ENCODE measurements at places on chromosomes 2 and 18. TPM values are rescaled to one million over a fixed set of nuclear protein-coding genes. Genes with fewer than 3 reads are reported as not detected.

GRCh38 chr2:102111823-102112222 is 30.7 kb upstream of the IL1R1 start:
- DNase-seq, result peak; percentile 53
- H3K4me3 ChIP-seq, result no peak overlapping the region
- H3K27me3 ChIP-seq, result no peaks in the 10 kb centered on the region
- peaks cover 32% of the 10 kb centered on the region for H3K4me1 ChIP-seq
- H3K36me3 ChIP-seq, result no peaks in the 10 kb centered on the region

The TSGA10 gene
- 3.9 TPM for total RNA-seq

DNA sequence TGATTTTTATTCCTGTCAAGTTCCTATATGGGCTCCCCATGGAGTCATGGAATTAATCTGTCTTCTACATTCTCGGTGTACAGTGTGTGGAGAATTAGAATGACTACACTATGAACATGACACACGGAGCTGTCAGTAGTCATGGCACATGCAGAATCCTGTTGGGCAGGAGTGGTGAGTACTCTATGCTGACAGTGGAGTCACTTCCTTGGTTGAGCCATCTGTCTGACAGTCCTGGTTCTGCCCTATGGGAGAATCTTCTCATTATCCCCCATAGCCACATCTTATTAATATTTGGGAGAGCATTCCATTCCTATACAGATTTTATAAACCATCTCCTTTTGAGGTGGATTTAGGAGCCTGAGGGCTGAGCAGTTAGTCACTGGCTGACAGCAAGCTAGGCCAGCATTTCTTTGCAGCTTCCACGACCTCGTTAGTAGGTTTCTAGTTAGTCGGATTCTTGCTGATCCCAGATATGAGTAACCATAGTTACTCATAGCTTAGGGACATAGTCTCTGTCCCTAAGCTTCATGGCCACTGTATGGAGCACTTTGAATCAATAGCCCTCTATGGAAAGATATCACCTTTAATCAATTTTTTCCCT is 90.6 kb downstream of the MDH1 start:
- no peaks in the 10 kb centered on the region for H3K27me3 ChIP-seq
- no peak overlapping the region for H3K27ac ChIP-seq
- H3K4me1 ChIP-seq, result no peaks in the 10 kb centered on the region
- H3K4me3 ChIP-seq, result no peak overlapping the region
- DNase-seq, result no peak

GRCh38 chr2:179565807-179566206 is 295.6 kb downstream of the ZNF385B start:
- no peaks in the 10 kb centered on the region for H3K36me3 ChIP-seq
- no peak overlapping the region for H3K27ac ChIP-seq
- H3K4me1 ChIP-seq, result no peaks in the 10 kb centered on the region
- no peak overlapping the region for H3K4me3 ChIP-seq
- DNase-seq, result no peak

GRCh38 chr2:24739354-24740025 is 53.7 kb downstream of the PTRHD1 start:
- no peaks in the 10 kb centered on the region for H3K4me1 ChIP-seq
- H3K27ac ChIP-seq, result no peak overlapping the region
- H3K4me3 ChIP-seq, result no peak overlapping the region
- DNase-seq, result no peak
- peaks cover 3% of the 10 kb centered on the region for H3K36me3 ChIP-seq
- no peaks in the 10 kb centered on the region for H3K27me3 ChIP-seq

- DNase-seq, result no peak
- H3K4me3 ChIP-seq, result no peak overlapping the region
- H3K27ac ChIP-seq, result no peak overlapping the region
- peaks cover 10% of the 10 kb centered on the region for H3K4me1 ChIP-seq
- no peaks in the 10 kb centered on the region for H3K27me3 ChIP-seq
Measured at GRCh38 chr18:45102863-45103262, 422.2 kb downstream of the SETBP1 start.

The CYP27C1 gene
- total RNA-seq, result 5.7 TPM

The SP140 gene
- total RNA-seq, result 14.1 TPM

The ABCA12 gene
- 4.4 TPM for total RNA-seq

- no peaks in the 10 kb centered on the region for H3K36me3 ChIP-seq
- H3K27ac ChIP-seq, result no peak overlapping the region
- peaks cover 8% of the 10 kb centered on the region for H3K27me3 ChIP-seq
- peaks cover 7% of the 10 kb centered on the region for H3K4me1 ChIP-seq
- DNase-seq, result no peak
- no peak overlapping the region for H3K4me3 ChIP-seq
Measured at GRCh38 chr2:111716905-111717775, 166.9 kb downstream of the ANAPC1 start.

The FIGN gene
- total RNA-seq, result 30.3 TPM

The KCNF1 gene
- total RNA-seq, result 1.6 TPM

GRCh38 chr2:2014251-2014771 is 270.0 kb upstream of the PXDN start:
- no peak overlapping the region for H3K4me3 ChIP-seq
- peak overlapping the region; percentile 59 for H3K27ac ChIP-seq
- peaks cover 2% of the 10 kb centered on the region for H3K27me3 ChIP-seq
- H3K36me3 ChIP-seq, result no peaks in the 10 kb centered on the region
- peaks cover 40% of the 10 kb centered on the region for H3K4me1 ChIP-seq

GRCh38 chr2:224816816-224817215 is 100.7 kb upstream of the CCDC195 start:
- peaks cover 11% of the 10 kb centered on the region for H3K4me1 ChIP-seq
- H3K27me3 ChIP-seq, result no peaks in the 10 kb centered on the region

The RAB6C gene
- total RNA-seq, result 0.14 TPM

DNA sequence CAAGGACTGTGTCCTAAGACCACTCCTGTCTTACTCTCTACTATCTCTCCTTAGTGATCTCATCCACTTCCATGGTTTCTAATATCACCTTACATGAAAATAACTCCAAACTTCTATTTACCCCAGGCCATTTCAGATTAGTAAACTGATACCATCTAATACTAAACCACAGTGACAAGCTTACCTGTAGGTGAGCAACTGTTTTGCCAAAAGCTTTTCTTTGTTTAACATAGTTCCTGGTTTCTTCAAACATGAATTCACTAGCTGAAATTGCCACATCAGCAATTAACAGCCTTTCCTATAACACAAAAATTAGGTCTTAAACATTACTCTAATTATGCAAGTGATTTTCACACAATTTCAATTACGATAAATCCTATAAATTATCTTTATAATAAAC is 22.1 kb downstream of the ACADL start:
- no peak overlapping the region for H3K27ac ChIP-seq
- H3K4me3 ChIP-seq, result no peak overlapping the region
- no peak for DNase-seq
- H3K36me3 ChIP-seq, result no peaks in the 10 kb centered on the region
- H3K27me3 ChIP-seq, result no peaks in the 10 kb centered on the region

- no peaks in the 10 kb centered on the region for H3K27me3 ChIP-seq
- no peak overlapping the region for H3K27ac ChIP-seq
- no peaks in the 10 kb centered on the region for H3K4me1 ChIP-seq
- peaks cover 9% of the 10 kb centered on the region for H3K36me3 ChIP-seq
Measured at GRCh38 chr2:210460322-210461227, 16.0 kb downstream of the LANCL1 start.

- H3K4me3 ChIP-seq, result no peak overlapping the region
- no peaks in the 10 kb centered on the region for H3K27me3 ChIP-seq
- no peaks in the 10 kb centered on the region for H3K4me1 ChIP-seq
- no peak for DNase-seq
Measured at GRCh38 chr2:239390546-239391285, 10.1 kb downstream of the HDAC4 start.

GRCh38 chr18:38174594-38174993 is 609.0 kb upstream of the CELF4 start:
- H3K36me3 ChIP-seq, result no peaks in the 10 kb centered on the region
- no peaks in the 10 kb centered on the region for H3K27me3 ChIP-seq
- no peak overlapping the region for H3K4me3 ChIP-seq
- no peaks in the 10 kb centered on the region for H3K4me1 ChIP-seq
- no peak overlapping the region for H3K27ac ChIP-seq
- no peak for DNase-seq

DNA sequence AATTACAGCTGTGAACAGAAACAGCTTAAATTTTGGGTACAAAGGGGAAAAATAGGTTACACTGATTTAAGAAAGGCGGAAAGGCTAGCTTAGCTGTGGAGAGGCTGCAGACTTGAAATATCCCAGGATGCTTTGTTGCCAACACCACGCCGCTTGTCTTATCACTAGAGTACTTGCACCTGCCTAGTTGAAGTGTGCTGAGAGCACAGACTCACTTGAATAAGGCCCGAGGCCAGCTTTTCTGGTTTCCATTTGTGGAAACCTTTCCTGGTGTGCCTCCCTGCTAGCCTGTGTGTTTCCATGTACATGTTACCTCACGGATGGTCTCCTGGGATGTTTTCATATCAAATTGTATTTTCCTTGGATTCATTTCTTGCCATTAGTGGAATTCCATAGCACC is 3.2 kb downstream of the CABLES1 start:
- DNase-seq, result no peak
- H3K4me3 ChIP-seq, result no peak overlapping the region
- H3K36me3 ChIP-seq, result no peaks in the 10 kb centered on the region
- no peak overlapping the region for H3K27ac ChIP-seq
- no peaks in the 10 kb centered on the region for H3K27me3 ChIP-seq
- H3K4me1 ChIP-seq, result peaks cover 33% of the 10 kb centered on the region

GRCh38 chr2:72673279-72673678 is 152.6 kb downstream of the EXOC6B start:
- no peak for DNase-seq
- no peaks in the 10 kb centered on the region for H3K27me3 ChIP-seq
- no peak overlapping the region for H3K27ac ChIP-seq
- H3K4me1 ChIP-seq, result no peaks in the 10 kb centered on the region
- H3K4me3 ChIP-seq, result no peak overlapping the region

DNA sequence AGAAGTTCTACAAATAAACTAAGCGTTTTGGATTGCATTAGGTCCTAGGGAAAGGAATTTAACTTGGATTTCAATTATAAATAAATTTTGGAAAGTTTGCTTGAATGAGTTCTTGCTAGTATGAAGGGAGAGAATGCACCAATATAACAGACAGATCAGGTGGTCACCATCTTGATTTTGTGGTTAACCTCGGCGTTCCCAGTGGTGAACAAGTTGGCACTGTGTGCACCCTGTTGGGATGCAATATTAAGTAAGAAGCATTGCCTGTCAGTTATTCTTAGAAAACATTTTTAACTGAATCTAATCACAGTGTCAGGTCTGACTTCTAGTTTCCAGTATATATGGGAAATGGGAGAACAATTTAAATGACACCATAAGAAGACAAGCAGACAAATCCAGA is 673.4 kb downstream of the SLC4A3 start:
- no peaks in the 10 kb centered on the region for H3K36me3 ChIP-seq
- DNase-seq, result peak; percentile 72
- no peaks in the 10 kb centered on the region for H3K27me3 ChIP-seq
- no peak overlapping the region for H3K27ac ChIP-seq

DNA sequence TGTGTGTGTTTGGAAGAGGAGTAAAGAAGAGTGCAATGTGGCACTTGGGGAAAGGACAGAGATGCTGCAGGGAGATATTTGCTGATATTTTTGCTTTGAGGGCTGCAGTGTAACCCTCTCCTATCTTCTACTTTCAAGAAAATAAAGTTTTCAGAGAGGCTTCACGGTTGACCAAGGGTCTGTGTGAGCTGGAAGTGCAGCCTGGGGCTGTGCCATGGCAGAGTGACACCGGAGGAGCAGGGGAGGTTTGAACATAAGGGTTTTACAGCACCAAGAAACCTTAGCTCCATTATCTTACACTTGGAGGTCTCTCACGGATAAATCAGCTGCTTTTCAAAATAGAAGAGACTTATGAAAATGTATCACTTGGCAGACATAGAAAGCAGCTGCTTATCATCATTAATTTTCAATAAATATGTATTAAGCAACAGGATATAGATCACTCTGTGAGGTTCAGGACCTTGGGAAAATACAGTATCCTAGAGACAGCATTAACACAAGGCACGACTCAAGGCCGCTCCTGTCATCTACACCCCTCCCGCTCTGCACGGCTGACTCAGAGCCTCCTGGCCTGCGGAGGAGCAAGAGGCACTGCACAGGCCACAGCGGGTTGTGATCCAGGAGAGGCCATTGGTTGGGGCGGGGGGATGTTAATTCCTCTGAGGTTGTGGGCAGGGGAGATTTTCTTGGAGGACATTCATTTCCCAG is 127.8 kb downstream of the COPS8 start:
- DNase-seq, result peak; percentile 82
- no peak overlapping the region for H3K4me3 ChIP-seq
- no peaks in the 10 kb centered on the region for H3K27me3 ChIP-seq
- H3K4me1 ChIP-seq, result peaks cover 23% of the 10 kb centered on the region

- no peak overlapping the region for H3K4me3 ChIP-seq
- no peaks in the 10 kb centered on the region for H3K27me3 ChIP-seq
- no peak for DNase-seq
- H3K4me1 ChIP-seq, result peaks cover 10% of the 10 kb centered on the region
Measured at GRCh38 chr2:177000061-177000714, 212.4 kb upstream of the HNRNPA3 start.

The IL18RAP gene
- total RNA-seq, result not detected

- H3K27ac ChIP-seq, result no peak overlapping the region
- H3K27me3 ChIP-seq, result no peaks in the 10 kb centered on the region
- no peaks in the 10 kb centered on the region for H3K36me3 ChIP-seq
Measured at GRCh38 chr2:84055816-84056215, 403.3 kb downstream of the SUCLG1 start.

The CPO gene
- total RNA-seq, result not detected

- H3K4me3 ChIP-seq, result no peak overlapping the region
- H3K27me3 ChIP-seq, result no peaks in the 10 kb centered on the region
- no peaks in the 10 kb centered on the region for H3K36me3 ChIP-seq
Measured at GRCh38 chr18:70366174-70366573, 77.3 kb downstream of the SOCS6 start.

DNA sequence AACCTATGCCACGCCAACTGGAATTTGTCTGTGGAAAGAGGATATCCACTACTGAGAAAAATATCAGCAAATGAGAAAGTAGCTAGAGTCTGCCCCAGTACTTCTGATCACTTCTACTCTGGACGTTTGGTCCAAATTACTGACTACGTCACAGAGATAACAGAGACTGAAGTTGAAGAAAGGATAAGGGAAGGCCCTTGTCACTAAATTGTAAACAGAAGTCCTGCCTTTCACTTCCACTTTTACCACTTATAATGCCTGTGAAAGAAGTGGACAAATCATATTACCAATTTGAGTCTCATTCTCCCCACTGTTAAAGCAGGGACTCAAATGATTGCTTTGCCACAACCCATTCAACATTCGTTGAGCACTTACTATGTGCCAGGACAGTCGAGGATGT is 173.9 kb upstream of the ERBB4 start:
- H3K27me3 ChIP-seq, result no peaks in the 10 kb centered on the region
- H3K36me3 ChIP-seq, result no peaks in the 10 kb centered on the region
- H3K4me3 ChIP-seq, result no peak overlapping the region
- peak overlapping the region; percentile 68 for H3K27ac ChIP-seq
- DNase-seq, result no peak
- peaks cover 5% of the 10 kb centered on the region for H3K4me1 ChIP-seq
